C1 segment of cervical spinal cord (tissue), 14 donors: ENCODE measurements at places on chromosomes 7 and 10.

DNA sequence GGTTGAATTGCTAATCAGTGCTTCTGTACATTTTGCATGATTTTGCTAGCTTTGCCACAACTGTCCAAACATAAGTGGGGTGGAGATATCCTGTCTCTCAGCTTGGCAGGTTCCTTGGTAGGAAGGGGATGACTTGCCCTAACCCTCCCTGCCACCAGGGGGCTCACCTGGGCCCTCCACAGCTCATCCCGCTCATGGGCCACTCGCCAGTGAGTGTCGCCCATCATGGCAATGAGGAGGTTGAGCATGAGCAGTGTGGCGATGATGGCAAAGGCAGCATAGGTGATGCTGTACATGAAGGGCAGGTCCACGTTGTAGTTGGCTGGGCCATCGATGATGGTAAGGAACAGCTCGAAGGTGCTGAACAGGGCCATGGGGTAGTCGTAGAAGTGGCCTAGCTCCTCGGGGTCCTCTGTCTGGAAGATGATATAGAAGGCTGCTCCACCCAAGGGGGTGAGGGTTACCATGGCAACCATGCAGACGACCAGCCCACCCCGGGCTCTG is 12.2 kb downstream of the TRPV6 start:
- no peak for DNase-seq

- DNase-seq = no peak
These were observed 731.5 kb downstream of the XPNPEP1 start for GRCh38 chr10:109191823-109192222.

GRCh38 chr10:52900593-52900992 is 128.0 kb upstream of the MBL2 start:
- DNase-seq = no peak

- DNase-seq = no peak
These were observed 58.4 kb downstream of the ZNF467 start for GRCh38 chr7:149714910-149715471.

DNA sequence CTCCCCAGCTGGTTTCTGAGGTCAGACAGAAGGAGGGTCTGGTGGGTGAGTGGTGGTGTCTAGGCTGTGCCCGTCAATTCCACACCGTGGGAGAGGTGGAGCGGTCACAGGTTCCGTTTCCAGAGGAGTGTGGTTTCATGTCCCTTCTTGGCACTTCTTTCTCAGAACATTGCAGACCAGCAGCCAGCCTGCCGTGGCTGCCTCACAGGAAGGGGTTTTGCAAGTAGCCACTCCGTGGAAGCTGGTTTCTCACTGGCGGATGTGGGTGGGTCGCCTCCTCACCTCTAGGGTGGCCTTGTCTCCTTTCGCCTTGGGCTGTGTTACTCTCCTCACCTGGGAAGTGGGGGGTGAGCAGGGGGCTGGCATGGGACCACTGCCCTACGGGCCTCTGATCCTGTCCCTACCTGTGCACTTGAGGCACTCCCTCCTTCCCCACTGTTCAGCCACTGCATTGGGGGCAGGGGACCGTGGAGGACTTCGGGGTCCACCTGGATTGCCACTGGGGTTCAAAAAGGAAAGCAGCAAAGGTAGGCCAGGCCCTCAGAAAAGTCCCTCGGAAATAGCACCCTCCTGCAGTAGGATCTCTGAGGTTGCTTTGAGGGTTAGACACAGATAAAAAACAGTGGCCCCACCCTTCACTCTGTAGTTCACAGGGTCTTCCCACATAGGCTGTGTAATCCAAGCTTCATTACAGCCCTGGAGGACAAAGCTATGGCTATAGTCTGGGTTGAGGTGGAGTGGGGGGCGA is 33.9 kb downstream of the TSPAN14 start:
- no peak for DNase-seq

DNA sequence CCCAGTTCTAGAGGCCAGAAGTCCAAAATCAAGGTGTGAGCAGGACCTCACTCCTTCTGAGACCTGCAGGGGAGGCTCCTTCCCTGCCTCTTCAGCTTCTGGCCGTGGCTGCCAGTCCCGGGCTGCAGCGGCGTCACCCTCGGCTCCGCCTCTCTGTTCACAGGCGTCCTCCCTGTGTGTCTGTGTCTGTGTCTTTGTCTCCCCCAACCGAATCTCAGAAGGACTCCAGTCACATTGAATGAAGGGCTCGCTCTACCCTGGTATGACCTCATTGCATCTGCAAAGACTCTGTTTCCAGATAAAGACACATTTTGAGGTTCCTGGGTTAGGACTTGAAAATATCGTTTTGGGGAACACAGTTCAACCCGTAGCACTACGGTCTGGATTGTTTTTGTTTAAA is 33.1 kb upstream of the GALNT11 start:
- DNase-seq = peak; percentile 1

DNA sequence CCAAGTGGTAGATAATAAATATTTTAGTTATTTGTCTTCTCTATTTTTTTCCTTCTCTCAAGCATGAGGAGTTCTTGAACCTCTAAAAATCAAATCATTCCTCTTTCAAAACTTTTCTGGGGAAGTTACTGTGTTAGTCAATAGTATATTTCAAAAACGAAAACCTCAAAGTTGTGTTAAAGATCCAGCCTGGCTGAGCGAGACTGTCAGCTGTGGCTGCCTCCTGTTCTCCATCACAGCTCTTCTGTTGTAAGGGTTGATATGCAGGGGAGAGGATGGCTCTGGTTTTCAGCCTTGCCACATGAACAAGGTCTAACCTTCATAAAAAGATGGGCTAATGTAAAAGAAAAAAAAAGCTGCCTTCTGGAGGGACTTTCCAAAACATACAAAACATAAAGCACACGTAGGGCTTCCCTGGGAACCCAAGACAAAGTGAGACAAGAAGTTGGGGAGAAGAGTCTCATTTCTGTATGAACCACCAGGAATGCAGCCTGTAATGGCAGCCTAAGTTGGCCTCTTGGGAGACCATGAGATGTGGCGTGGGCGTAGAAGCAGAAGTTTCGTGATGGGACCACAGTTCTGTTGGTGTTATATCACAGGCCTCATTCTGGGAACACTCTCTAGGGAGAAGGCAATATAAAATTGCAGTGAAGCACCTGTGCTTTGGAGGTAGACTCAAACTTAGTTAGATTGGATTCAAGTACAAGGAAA is 77.9 kb upstream of the FHIP2A start:
- DNase-seq = no peak

- DNase-seq = no peak
These were observed 4.7 kb downstream of the FXYD4 start for GRCh38 chr10:43376046-43376635.

DNA sequence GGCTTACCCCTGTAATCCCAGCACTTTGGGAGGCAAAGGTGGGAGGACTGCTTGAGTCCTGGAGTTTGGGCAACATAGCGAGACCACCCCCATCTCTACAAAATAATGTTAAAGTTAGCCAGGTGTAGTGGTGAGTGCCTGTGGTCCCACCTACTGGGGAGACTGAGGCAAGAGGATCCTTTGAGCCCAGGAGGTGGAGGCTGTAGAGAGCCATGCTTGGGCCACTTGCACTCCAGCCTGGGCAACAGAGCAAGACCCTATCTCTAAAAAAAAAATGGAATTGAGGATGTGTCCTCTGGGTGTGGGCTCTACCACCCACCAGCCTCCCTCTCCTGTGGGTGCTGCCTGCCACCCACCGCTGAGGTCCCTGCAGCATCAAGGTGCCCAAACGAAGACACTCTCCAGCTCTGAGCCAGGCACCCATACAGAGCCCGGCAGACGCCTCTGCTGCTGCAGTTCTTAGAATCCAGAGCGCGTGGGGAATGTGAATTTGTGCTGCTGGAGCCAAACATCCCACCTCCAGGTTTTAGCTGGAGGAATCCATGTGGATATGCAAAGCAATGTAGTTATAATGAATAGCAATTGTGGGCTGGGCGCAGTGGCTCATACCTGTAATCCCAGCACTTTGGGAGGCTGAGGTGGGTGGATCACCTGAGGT is 176.0 kb upstream of the TNRC18 start:
- no peak for DNase-seq

DNA sequence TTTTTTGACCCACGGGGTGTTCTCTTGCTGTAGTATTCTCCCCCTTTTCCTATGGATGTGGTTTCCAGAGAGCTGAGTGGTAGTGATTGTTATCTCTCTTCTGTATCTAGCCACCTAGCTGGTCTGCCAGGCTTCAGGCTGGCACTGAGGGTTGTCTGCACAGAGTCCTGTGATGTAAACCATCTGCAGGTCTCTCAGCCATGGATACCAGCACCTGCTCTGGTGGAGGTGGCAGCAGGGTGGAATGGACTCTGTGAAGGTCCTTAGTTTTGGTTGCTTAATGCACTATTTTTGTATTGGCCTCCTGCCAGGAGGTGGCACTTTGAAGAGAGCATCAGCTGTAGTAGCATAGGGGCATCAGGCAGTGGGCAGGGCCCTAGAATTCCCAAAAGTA is 851 bp downstream of the HYAL4 start:
- no peak for DNase-seq
